ENCODE measurements at places on chromosomes 3 and 15.

GRCh38 chr3:12467746-12468145 lies 16.5 kb upstream of the TSEN2 start:
- H3K27me3 ChIP-seq = no peaks in the 10 kb centered on the region
- no peak for DNase-seq
- H3K36me3 ChIP-seq = no peaks in the 10 kb centered on the region
- no peak overlapping the region for H3K4me3 ChIP-seq
- no peak overlapping the region for H3K27ac ChIP-seq

- H3K27me3 ChIP-seq = no peaks in the 10 kb centered on the region
- DNase-seq = no peak
- H3K4me3 ChIP-seq = no peak overlapping the region
- no peaks in the 10 kb centered on the region for H3K36me3 ChIP-seq
These were observed 20.2 kb downstream of the DUOX2 start for GRCh38 chr15:45093622-45094357.

DNA sequence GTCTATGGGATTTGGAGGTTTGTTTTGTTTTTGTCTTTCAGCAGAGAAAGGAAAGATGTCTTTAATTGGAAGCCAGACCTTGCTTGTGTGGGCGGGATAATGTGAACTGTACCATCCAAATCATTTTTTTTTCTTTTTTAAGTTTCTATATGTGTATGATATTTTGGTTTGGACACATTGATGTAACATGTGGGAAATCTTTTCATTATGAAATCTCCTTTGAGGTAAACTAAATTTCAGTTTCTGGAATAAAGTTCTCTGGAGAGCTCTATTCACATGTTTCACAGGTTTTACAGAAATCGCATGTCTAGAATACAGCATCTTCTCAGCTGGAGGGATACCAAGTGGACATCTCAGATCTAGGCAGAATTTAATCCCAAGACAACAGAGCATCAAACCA lies 451.5 kb upstream of the MDFIC2 start:
- H3K27ac ChIP-seq = no peak overlapping the region
- no peak for DNase-seq
- no peaks in the 10 kb centered on the region for H3K27me3 ChIP-seq
- H3K4me3 ChIP-seq = no peak overlapping the region
- H3K36me3 ChIP-seq = no peaks in the 10 kb centered on the region

GRCh38 chr3:71180524-71180923 lies 403.0 kb downstream of the FOXP1 start:
- no peak overlapping the region for H3K27ac ChIP-seq
- H3K27me3 ChIP-seq = no peaks in the 10 kb centered on the region
- H3K4me1 ChIP-seq = no peaks in the 10 kb centered on the region
- DNase-seq = no peak
- H3K36me3 ChIP-seq = no peaks in the 10 kb centered on the region
- H3K4me3 ChIP-seq = no peak overlapping the region

DNA sequence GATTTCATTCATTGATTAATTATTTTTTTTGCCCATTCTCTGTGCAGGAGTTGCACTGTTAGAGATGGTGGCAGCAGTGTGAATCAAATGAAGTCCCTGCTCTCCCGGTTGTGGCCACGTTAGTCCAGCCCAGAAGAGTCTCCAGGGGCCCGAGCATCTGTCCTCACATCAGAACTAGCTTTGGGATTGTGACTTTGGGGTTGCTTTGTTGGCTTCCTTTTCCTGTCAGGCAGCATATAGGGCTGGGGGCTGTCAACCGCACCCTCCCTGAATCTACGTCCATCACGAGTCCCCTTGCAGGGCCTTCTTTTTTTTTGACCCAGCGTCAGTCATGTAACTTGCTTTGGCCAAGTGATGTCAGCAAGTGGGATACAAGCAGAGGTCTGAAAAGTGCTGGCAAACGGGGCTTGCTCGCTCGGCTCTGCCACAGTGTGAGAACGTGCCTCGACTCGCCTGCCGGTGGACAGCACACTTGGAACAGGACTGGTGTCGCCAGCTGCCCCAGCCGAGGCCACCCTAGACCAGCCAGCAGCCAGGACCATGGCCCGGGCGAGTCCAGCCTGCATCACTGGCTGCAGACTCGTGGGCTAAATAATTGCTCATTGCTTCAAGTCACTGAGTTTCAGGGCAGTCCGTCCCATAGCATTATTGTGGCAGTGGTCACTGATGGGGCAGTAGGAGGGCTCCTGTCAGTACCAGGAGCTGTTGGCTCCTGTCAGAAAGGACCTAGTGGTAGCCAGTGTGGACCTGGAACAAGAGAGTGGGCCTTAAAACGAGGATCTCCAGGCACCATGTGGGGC lies 151.6 kb upstream of the MEF2A start:
- DNase-seq = no peak
- no peak overlapping the region for H3K4me3 ChIP-seq
- H3K27ac ChIP-seq = no peak overlapping the region

DNA sequence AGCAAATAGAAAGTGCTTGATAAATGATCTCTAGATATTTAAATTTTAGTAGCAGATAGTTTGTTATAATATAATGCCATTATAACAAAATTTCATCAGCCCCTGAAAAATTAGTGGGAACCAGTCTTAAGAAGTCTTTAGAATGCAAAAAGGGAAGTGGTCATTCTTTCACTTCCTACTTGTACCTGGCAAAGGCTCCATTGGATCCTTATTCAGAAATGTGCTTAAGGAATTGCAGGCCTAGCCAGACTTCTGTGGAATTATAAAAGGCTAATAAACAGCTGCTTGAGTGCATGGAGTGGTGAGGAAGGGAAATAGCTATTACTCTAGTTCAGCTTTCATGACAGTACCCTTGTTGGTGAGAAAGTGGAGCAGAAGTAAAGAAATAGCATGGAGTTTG lies 24.2 kb downstream of the PPM1L start:
- no peaks in the 10 kb centered on the region for H3K27me3 ChIP-seq
- H3K4me3 ChIP-seq = no peak overlapping the region
- H3K4me1 ChIP-seq = peaks cover 30% of the 10 kb centered on the region
- no peak for DNase-seq
- H3K36me3 ChIP-seq = no peaks in the 10 kb centered on the region

DNA sequence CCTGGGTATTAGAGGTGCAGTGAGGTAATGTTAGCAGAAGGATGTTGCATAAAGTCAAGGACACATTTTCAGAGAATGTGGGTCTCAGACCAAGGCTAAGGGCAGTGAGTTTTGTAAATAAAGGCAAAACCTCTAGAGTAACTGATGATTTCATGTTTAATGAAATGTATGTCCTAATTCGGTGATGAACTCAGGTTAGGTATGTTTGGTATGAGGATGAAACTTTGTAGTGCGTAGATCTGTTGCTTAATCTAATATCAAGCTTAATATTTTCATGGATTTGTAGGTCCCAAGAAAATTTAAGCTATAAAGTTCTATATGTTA lies 3.6 kb downstream of the USP50 start:
- H3K4me3 ChIP-seq = no peak overlapping the region
- H3K36me3 ChIP-seq = no peaks in the 10 kb centered on the region
- H3K27me3 ChIP-seq = no peaks in the 10 kb centered on the region
- H3K4me1 ChIP-seq = no peaks in the 10 kb centered on the region
